NCI-H2171 (cell line): ENCODE measurements at places on chromosomes 13 and 19.
A peak's percentile ranks its signal among the peaks of the same experiment; 100 is the strongest.

GRCh38 chr19:38013913-38014580, 107.0 kb downstream of the SIPA1L3 start:
- no peak for DNase-seq

DNA sequence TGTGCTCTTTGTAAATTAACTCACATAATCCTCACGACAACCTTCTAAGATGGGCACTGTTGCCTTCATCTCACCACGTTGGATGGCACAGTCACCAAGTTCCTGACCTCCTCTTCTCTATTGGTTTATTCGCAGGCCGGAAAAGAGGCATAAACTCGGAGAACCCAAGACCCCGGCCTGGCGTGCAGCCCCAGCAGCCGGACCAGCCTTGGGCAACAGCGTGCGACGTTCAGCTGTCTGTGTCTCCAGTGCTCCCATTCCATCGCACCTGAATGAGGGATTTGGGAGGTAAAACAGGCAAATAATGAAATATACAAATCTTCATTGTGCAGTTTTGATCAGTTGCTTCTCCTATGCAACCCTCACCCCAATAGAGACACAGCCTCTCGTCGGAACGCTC, 34.5 kb upstream of the GAS6 start:
- DNase-seq: no peak

DNA sequence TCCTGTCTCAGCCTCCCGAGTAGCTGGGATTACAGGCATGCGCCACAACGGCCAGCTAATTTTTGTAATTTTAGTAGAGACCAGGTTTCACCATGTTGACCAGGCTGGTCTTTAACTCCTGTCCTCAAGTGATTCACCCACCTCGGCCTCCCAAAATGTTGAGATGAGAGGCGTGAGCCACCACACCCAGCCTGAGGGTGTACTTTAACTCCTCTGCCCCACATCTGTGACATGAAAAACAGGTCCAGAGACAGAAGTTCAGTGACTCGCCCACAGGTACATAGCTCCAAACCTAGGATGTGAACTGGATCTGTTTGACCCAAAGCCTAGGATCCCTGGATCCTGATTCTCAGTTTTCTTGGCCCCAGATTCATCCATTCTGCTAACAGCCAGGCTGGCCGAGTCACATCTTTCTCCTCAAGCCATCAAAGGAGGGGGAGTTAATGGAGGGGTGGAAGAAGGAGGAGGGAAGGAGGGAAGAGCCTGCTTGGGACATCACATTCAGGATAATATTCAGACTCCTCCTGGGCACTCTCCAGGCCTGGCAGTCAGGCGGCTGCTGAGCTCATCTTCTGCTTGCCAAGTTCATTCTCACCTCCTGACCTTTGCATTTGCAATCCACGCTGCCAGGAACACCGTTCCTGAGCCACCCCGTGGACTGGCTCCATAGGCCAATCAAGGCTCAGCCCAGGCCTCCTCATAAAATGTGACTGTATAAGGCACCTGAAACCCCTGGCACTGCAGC, 3.1 kb downstream of the SPC24 start:
- no peak for DNase-seq

DNA sequence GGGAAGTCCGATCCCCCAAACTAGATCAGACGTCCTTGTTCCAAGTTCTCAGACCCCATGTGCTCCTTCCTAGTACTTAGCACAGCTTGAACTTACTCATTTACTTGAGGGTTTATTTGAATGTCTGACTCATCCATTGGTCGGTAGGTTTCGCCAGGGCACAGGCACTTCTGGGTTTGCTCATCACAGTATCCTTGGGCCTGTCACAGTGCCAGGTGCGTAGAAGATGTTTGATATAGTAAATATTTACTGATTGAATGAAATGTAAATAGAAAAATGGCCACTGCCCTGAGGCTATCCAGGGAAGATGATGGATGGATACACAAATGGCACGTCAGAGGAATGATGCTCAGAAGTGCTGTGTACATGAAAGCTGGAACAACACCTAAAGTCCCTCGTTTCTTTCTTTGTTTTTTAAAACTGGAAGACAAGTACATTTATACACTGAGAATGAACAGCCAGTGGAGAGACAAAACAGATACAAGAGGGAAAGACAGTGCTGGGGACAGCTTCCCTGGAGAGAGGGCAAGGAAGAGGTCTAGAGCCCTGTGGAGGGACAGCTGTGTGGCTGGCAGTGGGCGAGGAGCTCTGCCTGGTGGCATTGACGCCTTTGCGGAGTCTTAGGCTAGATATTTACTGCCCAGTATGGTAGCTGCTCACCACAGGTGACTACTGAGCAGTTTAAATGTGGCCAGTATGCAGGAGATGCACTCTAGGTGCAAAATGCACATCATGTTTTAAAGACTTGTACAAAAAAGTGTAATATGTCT, 31.2 kb upstream of the KL start:
- no peak for DNase-seq

GRCh38 chr13:113787694-113788093, 28.7 kb downstream of the TMEM255B start:
- no peak for DNase-seq

- DNase-seq: no peak
Measured at GRCh38 chr19:7860714-7861618, 13.2 kb downstream of the PRR36 start.

DNA sequence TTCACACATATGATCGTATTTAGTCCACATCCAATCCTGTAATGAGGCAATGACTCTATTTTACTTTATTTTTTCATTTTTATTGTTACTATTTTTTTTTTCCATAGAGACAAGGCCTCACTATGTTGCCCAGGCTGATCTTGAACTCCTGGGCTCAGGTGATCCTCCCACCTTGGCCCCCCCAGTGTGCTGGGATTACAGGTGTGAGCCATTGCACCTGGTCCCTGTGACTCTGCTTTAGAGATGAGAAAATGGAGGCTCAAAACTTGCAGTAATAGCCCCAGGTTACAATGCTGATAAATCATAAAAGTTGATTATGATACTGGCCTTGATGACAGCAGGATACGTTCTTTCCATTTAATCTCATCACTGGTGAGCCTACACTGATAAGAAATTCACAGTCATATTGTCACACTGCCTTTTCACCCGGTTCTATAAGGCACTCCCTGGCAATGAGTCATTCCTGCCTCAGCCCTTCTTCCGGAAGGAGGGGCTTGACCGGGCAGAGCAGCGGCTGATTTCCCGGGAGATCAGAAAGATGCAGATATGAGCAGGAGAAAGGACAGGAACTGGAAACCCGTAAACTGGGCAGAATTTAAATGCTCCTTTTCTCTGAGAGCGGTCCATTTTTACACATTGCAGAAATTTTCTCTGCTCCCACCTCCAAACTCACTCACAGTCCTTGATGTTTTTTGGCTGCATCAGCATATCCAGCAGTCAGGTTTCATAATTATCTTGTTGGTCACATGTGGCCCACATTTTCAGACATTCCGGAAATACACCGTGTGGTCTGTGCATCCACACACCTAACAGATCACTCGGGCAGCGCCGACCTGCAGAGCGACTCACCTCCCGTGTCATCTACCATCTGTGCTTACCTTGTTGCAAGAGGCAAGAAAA, 616.4 kb downstream of the EFNB2 start:
- peak; percentile 33 for DNase-seq

DNA sequence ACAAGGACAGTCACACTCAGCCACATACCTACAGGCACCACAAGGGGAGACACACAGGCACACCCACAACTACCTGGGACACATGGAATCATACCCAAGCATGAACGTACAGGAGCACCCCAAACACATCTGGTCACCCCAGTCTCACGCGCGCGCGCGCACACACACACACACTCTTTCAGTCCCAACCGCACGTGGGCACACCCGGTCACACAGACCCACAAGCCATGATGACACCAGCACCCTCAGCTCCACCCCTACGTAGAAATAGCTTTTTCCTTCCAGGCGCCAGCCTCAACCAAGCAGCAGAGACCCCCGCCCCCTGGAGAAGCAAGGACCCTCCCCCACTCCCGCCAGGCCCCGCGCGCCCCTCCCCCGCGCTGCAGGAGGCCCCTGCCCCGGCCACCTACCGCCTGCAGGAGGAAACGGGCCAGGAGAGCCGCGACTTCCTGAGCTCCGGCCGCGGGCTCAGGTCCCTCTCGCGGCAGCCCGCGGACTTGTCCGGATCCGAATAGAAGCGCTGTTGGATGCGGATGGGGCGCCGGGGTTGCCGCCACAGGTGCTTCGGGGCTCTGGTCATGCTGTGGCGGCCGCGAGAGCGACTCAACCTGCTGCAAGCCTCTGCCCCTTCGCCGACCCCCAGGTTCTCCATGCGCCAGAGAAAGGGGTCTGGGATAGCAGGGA, 6.4 kb upstream of the PDE4C start:
- DNase-seq: peak; percentile 57

DNA sequence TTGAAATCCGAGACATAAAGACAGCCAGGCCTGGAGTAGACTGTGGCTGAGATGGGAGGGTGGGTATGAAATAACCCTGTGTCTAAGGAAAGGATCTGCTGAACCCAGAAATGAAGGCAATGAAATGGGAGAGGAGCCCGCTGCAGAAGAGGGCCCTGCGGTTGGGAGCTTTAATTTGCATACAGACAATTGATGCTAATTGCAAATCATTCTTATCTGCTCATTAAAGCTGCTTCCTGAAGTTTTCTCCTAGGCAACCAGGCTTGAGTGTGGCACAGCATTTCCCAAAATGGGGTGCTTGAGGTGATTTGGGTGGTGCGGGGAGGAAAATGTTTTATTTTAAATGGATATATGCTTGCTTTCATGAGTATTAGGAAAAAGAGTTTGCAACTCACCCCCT, 55.4 kb downstream of the DPF1 start:
- DNase-seq: no peak

GRCh38 chr19:50693064-50693975, 26.3 kb downstream of the SHANK1 start:
- DNase-seq: no peak

DNA sequence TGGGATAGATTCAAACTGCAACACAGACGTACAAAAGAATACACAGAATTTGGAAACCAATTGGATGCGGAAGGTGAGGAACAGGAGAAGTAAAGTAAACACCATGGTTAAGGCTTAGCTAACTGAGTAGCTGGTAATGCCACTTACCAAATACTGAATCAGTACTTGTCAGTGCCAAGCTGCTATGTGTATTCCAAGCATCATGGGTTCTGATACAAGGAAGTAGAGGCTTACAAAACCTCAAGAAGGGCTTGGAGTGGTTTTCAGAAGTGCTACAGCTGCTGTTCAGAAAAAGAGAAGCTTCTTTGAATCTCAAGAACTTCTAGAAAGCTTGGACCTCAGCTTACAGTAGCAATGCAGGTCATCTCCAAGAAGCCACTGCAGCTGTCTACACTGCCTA, 35.9 kb upstream of the DCT start:
- no peak for DNase-seq
